Adipose tissue (tissue), 3 donors: ENCODE measurements at places on chromosomes 11 and 22. TPM values are rescaled to one million over a fixed set of nuclear protein-coding genes. Genes with fewer than 3 reads are reported as not detected.

BIK gene
- 1.00 TPM for polyA plus RNA-seq

VPREB3 gene
- 1.1 TPM for polyA plus RNA-seq

SYT12 gene
- polyA plus RNA-seq: 0.45 TPM

HIC2 gene
- 2.0 TPM for polyA plus RNA-seq
